ENCODE measurements at places on chromosomes 6 and 20.

- no peak for DNase-seq
Measured at GRCh38 chr6:33693186-33694105, 18.1 kb downstream of the UQCC2 start.

- no peak for DNase-seq
Measured at GRCh38 chr6:47413752-47414422, 63.7 kb upstream of the CD2AP start.

GRCh38 chr6:127347178-127347577 is 3.8 kb upstream of the ECHDC1 start:
- DNase-seq: no peak

- DNase-seq: no peak
Measured at GRCh38 chr6:156980515-156980914, 203.3 kb downstream of the ARID1B start.

GRCh38 chr6:36659271-36659670 is 19.2 kb upstream of the CDKN1A start:
- no peak for DNase-seq

DNA sequence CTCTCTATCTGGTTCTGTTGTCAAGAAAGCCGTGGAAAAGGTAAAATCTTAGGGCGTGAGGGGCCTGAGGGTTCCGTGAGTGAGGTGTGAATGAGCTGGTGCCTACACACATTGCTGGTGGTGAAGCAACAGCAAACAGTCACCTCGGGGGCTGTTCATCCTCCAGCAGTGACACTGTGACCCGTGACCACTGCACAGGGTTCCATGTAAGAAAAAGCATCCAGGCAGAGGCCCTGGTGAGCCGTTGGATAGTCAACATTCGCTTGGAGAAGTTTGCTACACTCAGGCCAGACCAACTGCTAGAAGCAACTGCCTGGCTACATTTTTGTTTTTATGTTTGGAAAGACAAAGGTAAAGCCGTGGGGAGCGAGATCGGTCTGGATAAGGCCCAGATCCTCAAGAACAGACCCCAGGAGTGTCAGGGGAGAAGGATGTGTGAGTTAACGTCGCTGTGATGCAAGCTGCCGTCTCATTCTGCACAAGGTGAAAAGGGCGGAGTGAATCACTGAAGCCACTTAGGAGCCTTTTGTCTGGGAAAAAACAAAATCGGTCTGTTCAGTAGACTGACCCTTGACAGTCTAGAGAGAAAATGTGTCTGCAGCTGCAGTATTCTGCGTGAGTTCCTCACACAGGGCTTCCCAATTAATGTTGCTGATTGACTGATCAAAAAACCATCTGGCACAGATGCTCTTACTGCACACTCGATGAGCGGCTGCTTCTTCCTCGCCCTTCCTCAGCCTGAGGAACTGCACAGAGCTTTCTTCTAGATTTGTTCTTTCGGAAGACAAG is 404.0 kb downstream of the SMOC2 start:
- no peak for DNase-seq

Data from stimulated activated CD8-positive, alpha-beta memory T cell treated with anti-CD3 and anti-CD28 coated beads, Interleukin-4, amount 100 ng/mL, for 1 hour (primary cell).